ENCODE measurements at places on chromosomes 4 and X. TPM values are rescaled to one million over a fixed set of nuclear protein-coding genes. Genes with fewer than 3 reads are reported as not detected.
A peak's percentile ranks its signal among the peaks of the same experiment; 100 is the strongest.

Gene GIMD1
- not detected for total RNA-seq

Gene FAAH2
- 0.20 TPM for total RNA-seq

- no peak overlapping the region for H3K27ac ChIP-seq
- no peaks in the 10 kb centered on the region for H3K4me1 ChIP-seq
- DNase-seq: peak; percentile 18
These were observed 56.5 kb downstream of the LIMCH1 start for GRCh38 chr4:41594432-41594831.

GRCh38 chr4:126097155-126097799 lies 782.5 kb downstream of the FAT4 start:
- no peaks in the 10 kb centered on the region for H3K27me3 ChIP-seq
- H3K27ac ChIP-seq: no peak overlapping the region
- H3K36me3 ChIP-seq: no peaks in the 10 kb centered on the region

DNA sequence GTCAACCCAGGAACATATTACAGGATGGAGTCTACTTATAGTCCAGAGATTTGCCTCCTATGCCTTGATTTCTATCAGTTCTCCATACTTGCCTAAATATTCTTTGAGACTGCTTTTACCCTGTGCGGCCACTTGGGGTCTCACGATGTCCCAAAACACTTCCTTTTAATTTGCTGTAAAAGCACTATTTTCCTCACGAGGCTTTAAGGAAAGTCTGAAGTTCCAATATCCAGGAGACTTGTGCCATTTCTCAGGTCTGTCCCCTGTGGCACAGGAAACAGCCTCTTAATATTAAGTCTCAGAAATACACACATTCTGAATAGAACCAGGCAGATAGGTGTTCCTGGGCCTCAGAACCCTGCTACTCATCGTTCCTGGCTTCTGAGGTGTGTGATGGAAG lies 142.9 kb downstream of the TMEM164 start:
- no peak overlapping the region for H3K4me3 ChIP-seq
- no peaks in the 10 kb centered on the region for H3K4me1 ChIP-seq
- H3K27ac ChIP-seq: no peak overlapping the region
- H3K36me3 ChIP-seq: no peaks in the 10 kb centered on the region
- no peak for DNase-seq
- H3K27me3 ChIP-seq: no peaks in the 10 kb centered on the region

DNA sequence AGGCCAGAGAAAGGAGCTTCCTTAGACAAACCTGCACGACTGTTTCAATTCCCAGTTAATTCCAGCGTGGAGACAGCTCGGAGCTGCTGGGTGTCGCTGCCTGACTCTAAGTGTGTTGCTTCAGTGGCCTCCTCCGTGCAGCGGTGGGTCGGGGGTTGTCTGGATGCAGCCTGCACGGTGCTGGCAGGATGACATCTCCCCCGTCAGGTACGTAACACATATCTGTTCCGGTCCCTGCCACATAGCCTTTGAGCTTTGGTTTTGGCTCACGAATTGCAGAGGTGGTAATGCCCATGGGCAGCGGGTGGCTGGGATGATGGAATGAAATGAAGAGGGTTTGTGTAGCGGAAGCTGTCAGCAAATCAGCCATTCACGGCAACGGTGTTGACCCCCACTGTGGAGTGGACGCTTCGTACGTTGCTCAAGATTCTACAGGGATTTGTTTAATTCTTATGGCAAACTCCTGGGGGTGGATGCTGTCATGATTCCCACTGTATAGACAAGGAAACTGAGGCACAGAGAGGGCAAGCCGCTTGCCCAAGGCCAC lies 33.7 kb upstream of the HMX1 start:
- H3K4me3 ChIP-seq: no peak overlapping the region
- H3K36me3 ChIP-seq: no peaks in the 10 kb centered on the region
- no peak overlapping the region for H3K27ac ChIP-seq
- no peak for DNase-seq

DNA sequence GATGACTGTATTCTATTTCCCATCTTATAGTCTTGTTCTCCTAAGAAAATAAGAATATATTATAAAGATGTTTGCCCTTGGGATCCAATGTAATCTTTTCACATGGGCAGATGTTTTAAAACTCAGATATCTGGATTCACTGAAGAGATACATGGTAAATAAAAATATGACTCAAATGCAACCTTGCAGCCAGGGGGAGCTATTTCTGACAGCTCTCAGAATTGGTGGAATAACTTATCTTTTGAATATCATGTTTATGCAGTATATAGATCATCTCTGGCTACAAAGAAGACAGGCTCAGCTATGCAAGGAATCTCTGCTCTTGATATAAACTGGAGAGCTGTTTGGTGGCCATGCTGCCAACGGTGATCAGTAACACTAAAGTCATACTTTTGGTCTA lies 274.7 kb downstream of the GLUD2 start:
- H3K27me3 ChIP-seq: no peaks in the 10 kb centered on the region
- no peak overlapping the region for H3K27ac ChIP-seq
- no peak overlapping the region for H3K4me3 ChIP-seq
- DNase-seq: no peak
- H3K4me1 ChIP-seq: no peaks in the 10 kb centered on the region
- H3K36me3 ChIP-seq: no peaks in the 10 kb centered on the region

- DNase-seq: no peak
- H3K27ac ChIP-seq: no peak overlapping the region
- H3K27me3 ChIP-seq: no peaks in the 10 kb centered on the region
- no peaks in the 10 kb centered on the region for H3K36me3 ChIP-seq
These were observed 92.4 kb upstream of the ATXN3L start for GRCh38 chrX:13412208-13412600.

GRCh38 chrX:39689376-39690104 lies 408.2 kb downstream of the BCOR start:
- peaks cover 4% of the 10 kb centered on the region for H3K4me1 ChIP-seq
- DNase-seq: no peak
- no peak overlapping the region for H3K27ac ChIP-seq
- no peaks in the 10 kb centered on the region for H3K27me3 ChIP-seq
- H3K36me3 ChIP-seq: no peaks in the 10 kb centered on the region
- H3K4me3 ChIP-seq: peak overlapping the region; percentile 28

- no peaks in the 10 kb centered on the region for H3K36me3 ChIP-seq
- peaks cover 5% of the 10 kb centered on the region for H3K4me1 ChIP-seq
- H3K27ac ChIP-seq: no peak overlapping the region
These were observed 19.2 kb downstream of the DIAPH2 start for GRCh38 chrX:96703816-96704215.
